ENCODE measurements at places on chromosomes 6 and 20.
A peak's percentile ranks its signal among the peaks of the same experiment; 100 is the strongest.

DNA sequence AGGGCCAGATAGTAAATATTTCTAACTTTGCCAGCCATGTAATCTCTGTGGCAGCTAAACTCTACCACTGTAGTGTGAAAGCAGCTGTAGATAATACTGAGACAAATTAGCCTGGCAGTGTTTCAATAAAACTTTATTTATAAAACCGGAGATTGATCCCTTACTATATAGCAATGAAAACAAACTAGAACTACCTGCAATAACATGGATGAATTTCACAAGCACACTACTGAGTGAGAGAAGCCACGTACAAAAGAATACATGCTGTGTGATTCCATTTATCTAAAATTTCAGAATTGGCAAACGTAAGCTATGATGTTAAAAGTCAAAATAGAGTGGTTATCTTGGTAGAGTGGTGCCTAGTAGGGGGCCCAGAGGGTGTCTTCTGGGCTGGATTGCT is 198.7 kb upstream of the SGK1 start:
- no peak for DNase-seq

DNA sequence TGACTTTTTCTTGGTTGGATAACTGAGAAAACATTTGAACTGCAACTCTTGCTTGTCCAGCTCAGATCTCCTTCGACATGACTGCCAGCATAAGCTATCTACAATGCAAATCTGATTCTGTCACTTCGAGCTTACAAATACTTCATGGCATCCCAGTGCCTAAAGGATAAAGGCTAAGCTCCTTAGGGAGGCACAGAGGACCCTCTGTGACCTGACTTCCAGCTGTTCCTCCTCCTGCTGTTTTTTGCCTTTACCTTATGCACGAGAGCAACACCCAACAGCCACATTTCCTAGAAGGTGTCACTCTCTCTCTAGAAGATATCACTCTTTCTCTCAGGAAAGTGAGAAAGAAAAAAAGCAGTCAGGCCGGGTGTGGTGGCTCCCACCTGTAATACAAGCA is 23.4 kb downstream of the SLC17A5 start:
- no peak for DNase-seq

DNA sequence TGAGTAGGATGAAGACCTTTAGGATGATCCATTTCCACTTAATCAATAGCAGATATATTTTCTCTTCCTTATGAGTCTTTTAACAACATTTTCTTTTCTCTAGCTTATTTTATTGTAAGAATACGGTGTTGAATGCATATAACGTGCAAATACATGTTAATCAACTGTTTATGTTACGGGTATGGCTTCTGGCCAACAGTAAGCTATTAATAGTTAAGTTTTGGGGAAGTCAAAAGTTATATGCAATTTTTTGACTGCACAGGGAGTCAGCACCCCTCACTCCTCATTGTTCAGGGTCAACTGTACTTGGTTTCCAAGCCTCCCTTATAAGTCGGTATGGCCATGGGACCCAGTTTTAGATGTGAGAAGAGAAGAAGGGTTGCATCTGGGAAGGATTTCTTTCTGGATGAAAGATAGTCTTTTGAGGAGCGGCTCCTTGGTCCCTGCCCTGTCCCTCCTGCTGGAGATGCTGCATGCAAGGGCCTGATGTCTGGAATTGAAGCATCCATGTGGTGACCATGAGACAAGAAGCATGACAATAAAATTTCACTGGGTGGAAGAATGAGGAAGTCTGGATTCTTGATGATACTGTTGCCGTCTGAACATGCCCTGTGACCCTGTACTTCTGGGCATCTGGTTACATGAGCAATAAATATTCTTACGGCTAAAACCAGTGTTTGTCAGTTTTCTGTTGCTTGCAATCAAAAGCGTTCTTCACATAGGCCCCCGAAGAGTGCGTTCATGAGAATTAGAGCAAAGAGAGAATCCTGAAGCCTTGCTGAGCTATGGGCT is 194.7 kb upstream of the PMEPA1 start:
- no peak for DNase-seq

GRCh38 chr6:25958700-25959162 is 3.9 kb upstream of the TRIM38 start:
- no peak for DNase-seq

DNA sequence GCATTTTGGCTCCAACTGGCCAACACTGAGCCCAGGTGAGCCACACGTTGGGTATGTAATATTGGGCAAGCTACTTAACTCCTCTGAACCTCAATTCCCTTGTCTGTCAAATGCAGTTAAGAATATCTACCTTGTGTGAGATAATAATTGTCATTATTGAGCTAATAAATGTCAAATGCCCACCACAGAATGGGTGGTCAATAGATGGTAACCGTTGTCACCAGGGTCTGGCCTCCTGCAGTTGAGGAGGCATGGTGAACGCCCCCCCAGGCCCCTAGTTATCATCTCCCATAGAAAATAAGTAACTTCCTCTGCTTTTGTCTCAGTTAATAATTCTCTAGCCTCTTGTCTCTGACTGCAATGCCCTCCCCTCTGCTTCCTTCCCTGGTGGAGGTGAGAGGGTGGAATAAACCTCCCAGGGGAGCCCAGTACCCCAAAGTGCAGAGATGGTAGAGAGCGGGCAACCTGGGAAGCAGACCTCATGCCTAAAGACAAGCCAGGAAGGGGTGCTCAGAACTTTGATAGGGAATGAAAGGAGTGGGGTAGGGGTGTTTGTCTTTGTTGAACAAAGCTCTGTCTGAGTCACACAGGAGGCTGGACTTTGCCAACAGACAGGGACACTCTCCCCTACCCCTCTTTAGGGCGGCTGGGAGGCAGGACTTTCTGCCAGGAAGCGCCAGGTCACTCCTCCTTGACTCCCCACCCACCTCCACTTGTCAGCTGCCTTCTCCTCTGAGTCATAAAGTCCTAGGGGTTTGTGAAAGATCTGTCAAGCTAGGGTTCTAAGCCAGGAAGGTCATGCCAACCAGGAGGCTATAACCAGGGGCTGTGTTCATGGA is 1.3 kb upstream of the UNC5CL start:
- no peak for DNase-seq

DNA sequence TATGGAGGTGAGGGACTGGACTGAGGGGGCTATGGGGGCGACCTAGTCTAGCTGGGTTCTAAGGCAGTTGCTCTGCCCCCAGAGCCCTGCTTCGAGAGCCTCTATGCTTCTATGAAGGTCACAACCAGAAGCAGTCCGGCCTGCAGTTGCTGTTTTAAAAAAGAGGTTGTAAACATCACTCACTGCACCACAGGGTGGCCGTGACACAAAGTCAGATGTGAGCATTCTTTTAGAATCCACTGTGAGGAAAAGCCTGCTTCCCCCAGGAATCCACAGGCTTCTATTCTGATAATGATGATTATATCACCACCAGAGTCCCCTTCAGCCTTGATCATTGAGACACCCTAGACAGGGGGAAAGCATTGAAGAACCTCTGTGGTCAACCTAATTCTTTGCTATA is 229.7 kb upstream of the AGPAT4 start:
- no peak for DNase-seq

- DNase-seq = no peak
Observed at GRCh38 chr20:1831606-1832005, 63.6 kb upstream of the SIRPA start.

GRCh38 chr6:133034509-133035206 is 206.5 kb upstream of the EYA4 start:
- DNase-seq = no peak

DNA sequence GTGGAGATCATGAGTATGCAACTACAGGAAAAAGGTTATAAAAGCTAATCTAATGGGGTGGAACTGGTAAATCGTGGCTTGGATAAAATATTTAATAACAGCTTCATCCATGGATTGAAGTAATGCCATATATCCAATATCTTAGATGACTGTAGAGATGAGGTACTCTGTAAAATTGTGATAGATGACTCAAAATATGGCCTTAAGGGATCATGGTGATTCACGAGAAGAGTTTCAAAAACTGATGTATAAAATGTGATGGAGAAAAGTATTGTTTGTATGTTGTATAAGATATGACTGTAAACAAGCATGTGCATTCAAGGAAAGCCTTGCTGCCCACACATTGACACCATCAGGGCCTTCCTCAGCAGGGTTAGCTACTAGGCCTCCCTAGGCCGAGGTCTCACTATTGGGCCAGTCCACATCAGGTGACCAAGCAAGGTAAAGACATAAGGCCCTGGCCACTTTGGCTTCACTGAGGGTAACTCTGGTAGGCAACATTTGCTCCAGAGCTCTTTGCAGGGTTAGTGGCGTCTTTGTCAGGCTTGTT is 17.7 kb upstream of the CCN6 start:
- no peak for DNase-seq

- DNase-seq = no peak
Observed at GRCh38 chr6:40822619-40823018, 216.4 kb downstream of the UNC5CL start.

- peak; percentile 96 for DNase-seq
Observed at GRCh38 chr6:14001329-14002012, 76.7 kb downstream of the RNF182 start.

DNA sequence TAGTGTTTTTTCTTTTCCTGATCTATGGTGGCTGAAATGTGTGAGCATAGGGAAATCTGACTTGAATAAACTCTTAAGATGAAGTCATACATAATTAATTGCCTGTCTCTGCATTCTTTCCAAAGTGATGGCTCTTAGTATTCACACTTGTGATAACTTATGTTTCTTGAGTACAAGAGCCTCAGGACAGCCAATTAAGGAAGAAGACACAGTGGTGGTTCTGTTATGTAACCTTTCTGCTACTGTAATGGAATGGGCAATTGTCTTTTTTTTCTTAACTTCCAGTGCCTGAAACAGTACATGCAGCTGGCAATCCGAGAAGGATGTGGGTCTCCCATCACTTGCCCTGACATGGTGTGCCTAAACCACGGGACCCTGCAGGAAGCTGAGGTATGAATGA is 40.1 kb downstream of the RNF144B start:
- no peak for DNase-seq

DNA sequence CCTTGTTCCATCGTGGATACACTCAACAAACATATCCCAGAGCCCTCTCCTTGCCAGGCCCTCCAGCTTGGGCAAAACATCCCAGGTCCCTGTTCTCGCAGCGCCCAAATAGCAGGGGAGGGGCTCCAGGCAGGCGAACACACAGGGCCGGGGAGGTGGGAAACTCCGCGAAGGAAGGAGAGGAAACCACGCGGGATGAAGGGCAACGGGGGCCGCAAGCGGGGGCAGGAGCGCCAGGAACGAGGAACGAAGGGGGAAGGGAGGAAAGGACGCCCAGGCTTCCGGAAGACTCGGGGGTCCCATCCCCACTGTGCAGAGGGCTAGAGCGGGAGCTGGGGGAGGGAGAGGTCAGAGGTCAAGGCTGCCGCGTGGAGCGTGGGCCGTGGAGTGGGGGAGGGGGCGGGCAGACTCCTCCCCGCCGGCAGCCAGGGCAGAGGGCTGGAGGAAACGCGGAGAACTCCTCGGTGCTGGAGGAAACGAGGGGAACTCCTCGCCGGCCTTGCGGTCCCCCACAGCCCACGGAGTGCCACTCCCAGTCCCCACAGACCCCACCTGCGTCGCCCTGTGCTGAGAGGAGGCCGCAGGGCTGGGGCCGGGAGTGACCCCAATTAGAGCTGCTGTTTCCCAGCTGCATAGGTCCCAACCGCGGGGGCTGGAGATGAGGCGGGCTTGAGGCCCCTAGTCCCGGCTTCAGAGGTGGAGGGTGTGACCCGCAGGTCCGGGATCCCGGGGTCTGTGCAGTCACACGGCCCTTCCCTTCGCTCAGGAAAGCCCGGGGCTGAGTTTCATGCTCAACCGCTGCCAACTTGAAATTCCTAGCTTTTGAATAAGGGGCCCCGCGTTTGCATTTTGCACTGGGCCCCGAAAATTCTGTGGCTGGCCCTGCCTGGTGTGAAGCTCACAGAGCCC is 1.2 kb upstream of the RBM38 start:
- DNase-seq = no peak

- no peak for DNase-seq
Observed at GRCh38 chr6:96345501-96345900, 176.1 kb upstream of the UFL1 start.

GRCh38 chr20:52493171-52493721 is 301.7 kb upstream of the ZFP64 start:
- no peak for DNase-seq

DNA sequence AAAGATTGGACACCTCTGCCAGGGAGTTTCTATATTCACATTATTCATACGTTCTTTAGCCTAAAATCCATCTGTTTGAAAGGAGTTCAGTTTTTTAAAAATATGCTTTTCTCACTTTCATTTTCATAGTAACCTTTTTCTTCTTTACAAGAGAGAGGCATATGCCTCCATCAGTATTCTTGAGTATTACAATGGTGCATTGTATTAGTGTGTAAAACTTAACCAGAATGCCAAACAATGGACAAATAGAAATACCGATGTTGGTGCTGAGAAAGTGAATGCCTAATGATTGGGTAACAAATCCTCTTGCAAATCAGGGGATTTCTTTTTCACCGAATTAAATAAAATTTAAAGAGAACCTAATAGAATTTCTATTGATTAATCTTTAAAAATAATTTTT is 163.2 kb upstream of the LAMA2 start:
- no peak for DNase-seq

DNA sequence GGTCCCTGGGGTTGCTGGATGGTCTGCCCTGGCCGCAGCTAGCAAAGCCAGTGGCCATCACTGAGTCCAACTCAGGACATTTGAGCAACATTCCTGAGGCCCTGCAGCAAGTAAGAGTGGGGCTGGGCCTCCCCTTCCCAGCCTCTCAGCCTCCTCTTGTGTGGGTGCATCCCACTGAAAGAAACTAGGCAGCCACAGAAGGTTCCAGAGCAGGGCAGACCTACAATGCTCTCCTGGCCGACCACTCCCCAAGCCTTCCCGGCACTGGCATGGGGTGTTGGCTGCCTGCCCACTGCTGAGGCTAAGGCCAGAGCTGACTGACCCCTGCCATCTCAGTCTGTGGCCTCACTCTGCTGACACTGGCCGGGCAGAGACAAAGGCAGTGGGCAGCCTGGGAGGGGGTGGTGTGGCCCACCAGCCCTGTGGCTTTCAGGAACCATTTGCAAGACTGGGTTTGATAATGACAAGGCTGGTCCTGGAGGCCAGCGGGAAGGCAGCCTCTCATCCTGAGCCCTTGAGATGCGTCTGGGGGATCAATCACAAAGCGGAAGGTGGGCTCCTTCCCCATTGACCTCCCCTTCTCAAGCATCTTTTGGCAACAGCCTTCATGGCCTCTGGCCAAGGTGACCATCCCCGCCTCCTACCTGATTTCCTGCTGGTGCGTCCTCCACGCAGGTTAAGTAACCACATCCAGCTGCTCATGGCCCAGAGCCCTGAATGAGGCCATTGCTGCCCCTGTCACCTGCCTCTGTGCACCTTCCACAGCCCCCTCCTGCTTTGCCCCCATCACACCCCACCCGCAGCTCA is 9.6 kb downstream of the DLGAP4 start:
- no peak for DNase-seq

DNA sequence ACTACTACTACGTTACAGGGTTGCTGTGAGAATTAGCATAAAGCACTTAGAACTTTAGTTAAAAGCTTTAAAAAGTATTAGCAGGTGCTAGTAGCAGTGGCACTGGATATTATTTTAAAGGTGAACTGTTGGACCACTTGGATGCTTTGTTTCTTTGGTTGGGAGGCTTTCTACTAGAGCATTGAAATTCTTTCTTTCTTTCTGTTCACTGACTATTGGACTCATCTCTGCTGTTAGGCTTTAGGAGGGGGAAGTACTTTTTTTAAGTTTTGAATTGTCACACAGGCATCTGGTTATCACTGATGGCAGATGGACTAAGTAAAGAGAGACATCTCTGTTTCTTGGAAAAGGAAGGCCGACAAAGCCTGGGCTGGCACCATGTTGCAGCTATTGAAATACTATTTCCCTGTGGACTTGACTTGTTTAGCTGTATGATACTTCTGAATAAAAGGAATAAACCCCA is 4.8 kb downstream of the TBPL1 start:
- DNase-seq = no peak
